Thoracic aorta (tissue), 2 donors: ENCODE measurements at places on chromosomes 6 and 20. TPM values are rescaled to one million over a fixed set of nuclear protein-coding genes. Genes with fewer than 3 reads are reported as not detected.
A peak's percentile ranks its signal among the peaks of the same experiment; 100 is the strongest.

GRCh38 chr6:2695454-2696095 lies 55.1 kb downstream of the MYLK4 start:
- no peaks in the 10 kb centered on the region for H3K4me1 ChIP-seq
- H3K27ac ChIP-seq: no peak overlapping the region
- no peaks in the 10 kb centered on the region for H3K36me3 ChIP-seq
- no peaks in the 10 kb centered on the region for H3K27me3 ChIP-seq

GRCh38 chr20:36368869-36369268 lies 62.7 kb downstream of the DLGAP4 start:
- no peaks in the 10 kb centered on the region for H3K4me1 ChIP-seq
- no peaks in the 10 kb centered on the region for H3K36me3 ChIP-seq
- H3K27ac ChIP-seq: no peak overlapping the region
- no peak overlapping the region for H3K4me3 ChIP-seq
- H3K27me3 ChIP-seq: no peaks in the 10 kb centered on the region

GRCh38 chr6:131262060-131262459 lies 126.8 kb downstream of the AKAP7 start:
- no peaks in the 10 kb centered on the region for H3K36me3 ChIP-seq
- no peak for DNase-seq
- no peaks in the 10 kb centered on the region for H3K4me1 ChIP-seq
- H3K27ac ChIP-seq: no peak overlapping the region
- H3K27me3 ChIP-seq: no peaks in the 10 kb centered on the region
- no peak overlapping the region for H3K4me3 ChIP-seq

DNA sequence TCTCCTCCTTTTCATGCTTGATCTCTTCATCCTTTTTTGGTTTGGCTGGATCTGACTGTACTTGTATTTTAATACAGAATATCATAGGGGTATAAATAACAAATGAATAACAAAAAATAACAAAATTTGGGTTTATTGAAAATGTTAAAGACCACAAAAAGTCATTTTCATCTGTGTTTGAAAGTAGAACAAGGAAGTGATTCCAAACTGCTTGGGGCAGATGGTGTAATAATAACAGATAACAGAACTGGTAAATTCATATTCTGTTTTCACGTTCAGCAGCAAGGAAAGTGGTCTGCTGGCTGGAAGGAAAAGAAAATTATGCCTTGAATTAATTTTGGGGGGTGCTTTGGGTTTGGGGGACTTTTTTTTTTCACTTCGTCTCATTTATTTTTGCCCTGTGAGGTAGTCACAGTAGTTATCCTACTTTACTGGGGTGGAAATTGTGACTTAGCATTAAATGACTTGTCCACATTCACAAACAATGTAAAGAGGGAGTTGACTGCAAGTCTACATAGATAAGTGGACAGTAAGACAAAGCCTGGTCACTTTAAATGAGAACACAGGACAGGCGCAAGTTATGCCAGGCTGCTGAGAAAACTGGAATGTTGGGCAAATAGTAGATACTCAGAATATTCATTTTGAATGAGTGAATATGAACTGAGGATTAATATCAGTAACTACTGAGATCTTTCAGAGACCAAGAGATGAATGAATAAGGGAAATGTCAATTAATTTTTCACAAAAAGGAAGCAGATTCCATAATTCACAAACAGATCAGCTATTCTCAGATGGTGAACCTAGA lies 193.9 kb upstream of the CITED2 start:
- no peaks in the 10 kb centered on the region for H3K27me3 ChIP-seq
- peaks cover 9% of the 10 kb centered on the region for H3K4me1 ChIP-seq
- H3K36me3 ChIP-seq: no peaks in the 10 kb centered on the region
- H3K4me3 ChIP-seq: no peak overlapping the region

DNA sequence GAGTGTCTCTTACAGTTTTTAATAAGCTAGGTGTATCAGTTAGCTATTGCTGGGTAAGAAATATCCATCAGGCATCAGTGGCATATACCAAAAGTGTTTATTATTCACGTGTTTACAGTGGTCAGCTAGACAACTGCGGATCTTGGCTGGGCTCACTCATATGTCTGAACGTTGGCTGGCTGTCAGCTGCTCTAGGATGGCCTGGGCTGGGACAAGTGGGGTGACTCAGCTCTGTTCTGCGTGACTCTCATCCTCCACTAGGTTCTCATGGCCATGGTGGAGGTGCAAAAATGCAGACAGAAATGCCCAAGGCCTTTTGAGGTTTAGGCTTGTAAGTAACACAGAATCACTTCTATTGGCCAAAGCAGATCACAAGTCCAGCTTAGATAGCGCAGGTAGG lies 22.0 kb downstream of the ZNF341 start:
- no peak overlapping the region for H3K27ac ChIP-seq
- peaks cover 12% of the 10 kb centered on the region for H3K36me3 ChIP-seq
- DNase-seq: no peak
- H3K27me3 ChIP-seq: no peaks in the 10 kb centered on the region
- no peak overlapping the region for H3K4me3 ChIP-seq

DNA sequence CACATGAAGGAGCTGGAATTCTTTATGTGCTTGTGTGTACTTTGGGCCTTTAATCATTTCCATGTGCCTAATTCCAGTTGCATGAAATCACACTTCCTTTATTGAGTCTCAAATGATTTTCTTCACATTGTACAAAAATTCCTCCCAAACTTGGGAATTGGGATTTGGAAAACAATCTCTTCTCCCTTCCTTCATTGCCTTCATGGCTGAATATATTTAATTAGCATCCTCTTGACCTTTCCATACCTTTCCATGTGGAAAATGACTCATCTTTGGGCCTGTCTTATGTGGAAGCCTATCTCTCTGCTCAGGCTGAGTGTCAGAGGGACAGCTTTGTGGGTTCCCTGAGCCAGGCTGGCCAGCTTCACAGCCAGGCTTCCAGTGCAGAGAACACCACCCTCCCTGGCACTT lies 33.0 kb upstream of the CDH4 start:
- no peak overlapping the region for H3K27ac ChIP-seq
- no peaks in the 10 kb centered on the region for H3K27me3 ChIP-seq
- DNase-seq: no peak
- H3K36me3 ChIP-seq: no peaks in the 10 kb centered on the region

- H3K4me3 ChIP-seq: no peak overlapping the region
- no peaks in the 10 kb centered on the region for H3K36me3 ChIP-seq
- no peak overlapping the region for H3K27ac ChIP-seq
- no peak for DNase-seq
- H3K4me1 ChIP-seq: no peaks in the 10 kb centered on the region
Measured at GRCh38 chr20:4370851-4371250, 350.9 kb upstream of the PRND start.

GRCh38 chr20:49557449-49557848 lies 10.5 kb downstream of the PTGIS start:
- H3K36me3 ChIP-seq: peaks cover 9% of the 10 kb centered on the region
- peak overlapping the region; percentile 99 for H3K27ac ChIP-seq
- no peaks in the 10 kb centered on the region for H3K27me3 ChIP-seq
- H3K4me3 ChIP-seq: peak overlapping the region; percentile 57
- H3K4me1 ChIP-seq: peaks cover 97% of the 10 kb centered on the region
- no peak for DNase-seq

- no peak overlapping the region for H3K27ac ChIP-seq
- H3K36me3 ChIP-seq: no peaks in the 10 kb centered on the region
- DNase-seq: no peak
- H3K4me3 ChIP-seq: no peak overlapping the region
- H3K4me1 ChIP-seq: no peaks in the 10 kb centered on the region
- no peaks in the 10 kb centered on the region for H3K27me3 ChIP-seq
Measured at GRCh38 chr6:127131772-127132376, 13.4 kb downstream of the RSPO3 start.

- no peaks in the 10 kb centered on the region for H3K27me3 ChIP-seq
- H3K27ac ChIP-seq: no peak overlapping the region
- no peak for DNase-seq
- H3K4me3 ChIP-seq: no peak overlapping the region
Measured at GRCh38 chr20:9262653-9263194, 193.8 kb downstream of the PLCB4 start.

DNA sequence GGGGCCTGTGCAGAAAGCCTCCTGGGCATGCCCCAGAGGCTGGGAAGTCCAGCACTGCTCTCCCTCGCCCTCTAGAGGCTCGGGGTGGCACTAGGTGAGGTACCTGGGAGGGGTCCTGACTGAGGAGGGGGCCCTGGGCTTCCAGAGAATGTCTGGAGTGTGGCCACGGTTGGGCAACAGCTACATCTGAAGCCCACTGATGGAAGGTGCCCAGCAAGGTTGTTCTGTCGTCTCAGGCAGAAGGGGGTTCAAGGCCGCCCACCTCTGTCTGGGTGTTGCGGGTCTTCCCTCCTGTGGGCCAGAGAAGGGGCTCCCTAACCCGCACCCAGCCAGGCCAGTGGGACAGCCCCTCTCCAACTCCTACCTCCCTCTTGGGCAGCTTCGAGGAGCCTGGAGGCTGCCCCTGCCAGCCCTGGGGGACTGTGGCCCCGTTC lies 11.4 kb upstream of the VEGFA start:
- H3K27me3 ChIP-seq: no peaks in the 10 kb centered on the region
- H3K4me1 ChIP-seq: no peaks in the 10 kb centered on the region
- no peak overlapping the region for H3K4me3 ChIP-seq
- no peaks in the 10 kb centered on the region for H3K36me3 ChIP-seq

- no peaks in the 10 kb centered on the region for H3K27me3 ChIP-seq
- no peaks in the 10 kb centered on the region for H3K36me3 ChIP-seq
- DNase-seq: no peak
- H3K27ac ChIP-seq: no peak overlapping the region
Measured at GRCh38 chr6:65505736-65506135, 201.3 kb downstream of the EYS start.

DNA sequence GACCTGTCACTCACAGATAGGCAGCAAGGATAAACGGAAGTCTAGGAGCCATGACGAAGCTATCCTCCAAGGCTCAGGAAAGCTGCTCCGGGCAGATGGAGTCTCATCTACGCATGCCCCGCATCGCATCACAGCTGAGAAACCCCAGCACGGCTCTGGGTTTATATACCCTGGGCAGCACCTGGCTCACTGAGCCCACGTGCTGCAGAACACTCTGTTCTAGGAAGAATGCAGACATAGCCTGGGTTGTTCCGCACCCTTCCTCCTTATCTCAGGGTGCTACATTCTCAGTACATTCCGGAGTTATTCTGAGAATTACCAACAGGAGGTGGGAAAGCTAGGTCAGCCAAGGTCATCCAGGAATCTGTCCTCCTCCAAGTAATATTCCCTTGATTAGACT lies 260.4 kb downstream of the CBLN4 start:
- H3K27ac ChIP-seq: no peak overlapping the region
- no peak for DNase-seq
- H3K4me3 ChIP-seq: no peak overlapping the region

DNA sequence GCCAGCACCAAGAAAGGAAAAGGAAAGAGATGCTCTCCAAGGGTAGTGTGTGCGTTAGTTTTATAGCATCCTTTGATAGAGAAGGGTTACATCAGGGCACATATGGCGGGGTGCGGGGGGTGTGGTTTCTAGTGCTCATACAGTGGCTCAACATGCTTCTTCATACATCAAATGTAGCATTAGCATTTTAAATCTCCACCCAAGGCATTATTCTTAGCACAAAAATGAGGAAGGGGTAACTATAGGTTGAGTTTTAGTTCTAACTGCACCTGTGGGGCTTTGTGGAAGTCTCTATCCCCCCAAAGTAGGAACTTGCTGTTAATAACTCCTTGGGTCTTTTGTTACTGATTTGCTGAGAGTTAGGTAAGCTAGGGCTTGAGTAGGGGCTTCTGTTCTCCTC lies 89.3 kb downstream of the CEP57L1 start:
- no peaks in the 10 kb centered on the region for H3K27me3 ChIP-seq
- H3K4me1 ChIP-seq: peaks cover 11% of the 10 kb centered on the region
- H3K36me3 ChIP-seq: no peaks in the 10 kb centered on the region

GRCh38 chr20:14415467-14415866 lies 78.1 kb upstream of the FLRT3 start:
- DNase-seq: no peak
- H3K36me3 ChIP-seq: no peaks in the 10 kb centered on the region
- H3K4me3 ChIP-seq: no peak overlapping the region

The TMX4 gene
- total RNA-seq: 39.9 TPM

The AGER gene
- 3.8 TPM for total RNA-seq

The MDN1 gene
- 21.3 TPM for total RNA-seq

The TRIM15 gene
- not detected for total RNA-seq

The EMILIN3 gene
- 0.27 TPM for total RNA-seq

The GSTA2 gene
- not detected for total RNA-seq

The C6orf52 gene
- total RNA-seq: not detected

The PTCRA gene
- total RNA-seq: not detected

The ANGPT4 gene
- 1.4 TPM for total RNA-seq

The CST2 gene
- total RNA-seq: not detected

The TAF4 gene
- 10.4 TPM for total RNA-seq

The RBM12 gene
- 43.4 TPM for total RNA-seq

The TCP1 gene
- 112 TPM for total RNA-seq
